ENCODE measurements at places on chromosomes 13 and 19.

DNA sequence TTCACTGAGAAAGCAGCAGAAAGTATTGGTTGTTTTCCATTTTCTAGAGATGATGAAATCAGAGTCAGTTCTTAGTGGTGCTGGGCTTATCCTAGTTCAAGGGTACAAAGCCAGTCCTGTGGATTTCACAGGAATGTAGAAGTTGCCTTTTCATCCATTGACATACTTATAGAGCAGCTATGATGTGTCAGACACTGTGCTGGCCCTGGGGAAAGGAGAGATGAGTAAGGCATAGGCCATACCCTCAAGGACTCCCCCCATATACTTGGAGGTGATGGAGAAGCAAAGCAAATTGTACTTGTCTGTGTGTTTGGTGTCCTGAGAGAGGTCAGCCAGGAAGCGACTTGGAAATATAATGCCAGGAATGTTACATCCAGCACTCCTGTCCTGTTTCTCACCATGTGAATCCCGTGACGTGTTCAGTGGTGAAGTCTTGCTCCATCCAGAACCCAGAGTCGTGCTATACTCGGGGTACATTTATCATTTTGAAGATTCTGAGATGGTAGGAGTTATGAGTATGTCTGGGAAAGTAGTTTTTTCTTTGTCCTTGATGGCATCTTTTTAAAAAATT lies 22.6 kb downstream of the ERCC5 start:
- DNase-seq, result no peak

- DNase-seq, result no peak
These were observed 19.9 kb upstream of the CYP4F8 start for GRCh38 chr19:15595069-15595468.

DNA sequence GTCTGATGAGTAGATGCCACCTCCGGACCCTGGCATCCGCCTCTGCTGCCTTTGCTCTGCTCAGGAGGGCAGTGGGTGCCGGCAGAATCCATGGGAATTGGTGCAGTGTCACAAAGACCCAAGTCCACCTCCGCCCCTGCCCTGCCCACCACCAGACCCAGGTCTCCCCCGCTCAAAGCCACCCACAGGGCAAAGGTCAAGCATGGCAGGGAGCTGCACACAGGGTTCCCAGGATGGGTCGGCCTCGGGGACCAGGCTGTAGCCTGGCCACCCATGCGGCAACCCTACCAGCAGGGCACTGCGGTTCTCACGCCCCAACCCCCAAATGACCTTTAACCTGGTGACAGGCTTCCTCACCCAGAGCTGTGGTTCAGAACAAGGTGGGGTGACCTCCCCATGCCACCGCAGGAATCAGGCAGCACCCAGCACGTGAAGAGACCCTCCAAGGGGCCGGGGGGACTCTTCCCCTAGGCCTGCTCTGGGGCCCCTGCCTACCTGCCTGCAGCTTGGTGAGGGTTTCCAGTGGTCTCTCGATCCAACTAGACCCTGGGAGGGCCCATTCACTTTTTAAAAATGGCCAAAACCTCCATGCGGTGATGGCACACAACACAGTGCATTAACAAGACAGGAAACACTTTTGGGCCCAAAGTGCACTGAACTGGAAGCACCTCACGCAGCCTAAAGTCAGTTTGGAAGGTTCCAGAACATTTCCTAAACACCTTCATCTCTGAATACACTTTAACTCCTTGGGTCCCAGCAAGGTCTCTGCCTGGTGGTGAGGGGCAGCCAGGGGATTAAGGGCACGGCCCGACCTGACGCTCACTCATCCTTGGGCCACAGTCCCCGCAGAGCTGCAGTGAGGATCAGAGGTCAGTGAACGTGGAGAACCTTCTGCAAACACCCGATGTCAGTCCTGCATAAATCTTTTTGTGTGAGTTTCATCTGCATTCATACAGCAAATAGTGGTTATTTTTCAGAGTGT lies 11.0 kb downstream of the GAS6 start:
- no peak for DNase-seq

DNA sequence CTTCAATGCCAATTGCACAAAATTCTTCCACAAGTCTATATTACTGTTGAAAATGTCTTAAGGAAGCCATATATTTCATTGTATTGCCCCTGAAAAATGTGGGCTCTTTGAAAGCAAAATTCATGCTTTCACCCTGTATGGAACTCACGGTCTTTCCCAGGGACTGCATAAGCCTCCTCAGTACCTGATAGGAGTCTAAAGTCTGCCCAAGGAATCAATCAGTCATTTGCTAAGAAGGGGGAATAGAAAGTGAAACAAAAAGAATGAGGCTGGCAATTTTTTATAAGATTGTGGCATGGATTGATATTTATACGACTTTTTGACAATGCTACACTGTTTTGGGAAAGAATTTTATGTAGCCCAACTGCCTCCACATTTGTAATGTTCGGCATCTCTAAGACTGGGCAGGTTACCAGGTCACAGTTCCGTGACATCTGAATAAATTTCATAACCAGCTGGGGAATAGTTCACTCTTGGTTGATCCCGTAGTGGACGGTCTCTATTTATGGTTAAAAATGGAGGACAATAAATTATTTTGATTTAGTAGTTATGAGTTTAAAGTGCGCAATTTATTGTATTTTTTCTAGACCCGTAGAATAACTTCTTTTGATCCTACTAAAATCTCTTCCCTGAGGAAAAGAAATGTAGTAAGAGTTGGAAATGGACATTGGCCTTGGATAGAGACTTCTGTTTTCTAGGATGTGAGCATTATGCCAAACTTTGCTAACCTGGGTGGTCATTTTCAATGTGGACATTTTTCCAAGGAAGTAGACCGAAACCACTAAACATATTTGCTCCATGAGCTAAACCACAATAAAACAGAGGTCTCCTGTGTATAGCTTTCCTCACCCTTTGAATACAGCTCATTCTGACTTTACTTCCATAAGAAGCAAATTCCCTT lies 1585.4 kb downstream of the EFNB2 start:
- DNase-seq, result no peak

GRCh38 chr19:388691-389090 lies 20.3 kb downstream of the C2CD4C start:
- no peak for DNase-seq

DNA sequence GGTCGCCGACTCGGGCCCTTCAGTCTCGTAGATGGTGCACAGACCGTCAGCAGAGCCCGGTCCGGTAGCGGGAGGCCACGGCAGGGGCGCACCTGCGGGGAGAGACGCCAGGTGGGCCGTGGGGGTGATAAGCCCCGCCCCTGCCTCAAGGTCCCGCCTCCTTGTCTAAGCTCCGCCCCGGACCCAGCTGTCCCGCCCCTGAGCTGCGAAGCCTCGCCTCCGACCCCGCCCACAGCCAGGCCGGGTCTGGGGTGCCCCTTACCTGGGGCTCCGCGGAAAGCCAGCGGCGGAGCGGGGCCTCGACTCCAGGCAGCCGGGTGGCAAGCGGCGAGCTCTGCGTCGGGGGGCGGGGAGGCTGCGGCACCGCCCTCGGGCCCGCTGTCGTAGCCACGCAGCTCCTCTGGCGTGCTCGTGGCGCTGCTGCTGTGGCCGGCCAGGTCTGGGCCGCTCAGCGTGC lies 4.7 kb downstream of the PRR36 start:
- peak; percentile 60 for DNase-seq

GRCh38 chr13:76286178-76286577 lies 600.0 kb downstream of the KCTD12 start:
- no peak for DNase-seq

DNA sequence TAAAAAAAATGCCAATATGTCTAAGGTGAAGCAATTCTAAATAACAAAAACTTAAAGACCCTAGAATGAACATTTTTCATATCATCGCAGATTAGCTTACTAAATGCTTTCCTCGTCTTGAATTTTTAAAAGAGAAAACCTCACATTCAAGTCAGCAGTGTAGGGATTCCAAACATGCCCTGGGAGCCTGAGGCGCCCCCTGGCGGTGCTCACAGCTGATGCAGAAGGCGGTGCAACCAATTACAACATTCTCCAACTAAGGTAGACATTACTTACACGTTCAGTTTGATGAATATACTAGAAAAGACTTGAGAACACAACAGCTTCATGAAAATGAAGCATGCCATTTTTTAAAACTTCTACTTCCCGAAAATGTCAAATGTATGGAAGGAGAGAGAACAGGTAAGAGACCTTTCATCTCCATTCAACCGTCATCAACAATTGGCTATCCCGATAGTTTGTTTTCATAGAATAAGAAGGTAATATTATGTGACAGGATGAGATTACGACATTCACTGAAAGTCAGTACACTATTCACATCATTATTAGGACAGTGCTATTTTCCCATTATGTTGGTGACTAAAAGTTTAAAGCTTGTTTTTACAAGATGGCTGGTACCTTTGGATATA lies 304.4 kb downstream of the DCLK1 start:
- no peak for DNase-seq

GRCh38 chr13:45951166-45951565 lies 99.6 kb upstream of the SIAH3 start:
- DNase-seq, result no peak
